Testis (tissue), 5 donors: ENCODE measurements at places on chromosomes 12 and 14.

DNA sequence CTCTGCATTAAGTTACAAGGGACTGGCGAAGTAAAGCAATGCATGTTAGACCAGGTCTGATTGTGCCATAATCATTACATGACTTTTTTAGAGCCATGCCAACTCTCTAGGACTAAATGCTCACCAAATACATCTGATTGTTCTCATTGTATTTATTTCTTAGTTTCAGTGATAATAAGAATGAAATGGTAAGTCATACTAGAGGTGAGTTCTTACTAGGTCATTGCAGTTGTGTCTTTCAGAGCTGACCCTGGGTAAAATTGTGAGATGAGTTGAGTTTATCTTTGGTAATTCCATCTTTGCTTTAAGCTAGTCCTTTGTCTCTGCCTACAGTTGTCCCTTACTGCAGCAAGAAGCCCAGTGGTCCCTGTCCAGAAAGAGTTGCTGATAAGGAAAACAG lies 73.2 kb downstream of the PRKCH start:
- no peaks in the 10 kb centered on the region for H3K27me3 ChIP-seq
- no peaks in the 10 kb centered on the region for H3K36me3 ChIP-seq
- no peak for DNase-seq
- H3K4me3 ChIP-seq: no peak overlapping the region

DNA sequence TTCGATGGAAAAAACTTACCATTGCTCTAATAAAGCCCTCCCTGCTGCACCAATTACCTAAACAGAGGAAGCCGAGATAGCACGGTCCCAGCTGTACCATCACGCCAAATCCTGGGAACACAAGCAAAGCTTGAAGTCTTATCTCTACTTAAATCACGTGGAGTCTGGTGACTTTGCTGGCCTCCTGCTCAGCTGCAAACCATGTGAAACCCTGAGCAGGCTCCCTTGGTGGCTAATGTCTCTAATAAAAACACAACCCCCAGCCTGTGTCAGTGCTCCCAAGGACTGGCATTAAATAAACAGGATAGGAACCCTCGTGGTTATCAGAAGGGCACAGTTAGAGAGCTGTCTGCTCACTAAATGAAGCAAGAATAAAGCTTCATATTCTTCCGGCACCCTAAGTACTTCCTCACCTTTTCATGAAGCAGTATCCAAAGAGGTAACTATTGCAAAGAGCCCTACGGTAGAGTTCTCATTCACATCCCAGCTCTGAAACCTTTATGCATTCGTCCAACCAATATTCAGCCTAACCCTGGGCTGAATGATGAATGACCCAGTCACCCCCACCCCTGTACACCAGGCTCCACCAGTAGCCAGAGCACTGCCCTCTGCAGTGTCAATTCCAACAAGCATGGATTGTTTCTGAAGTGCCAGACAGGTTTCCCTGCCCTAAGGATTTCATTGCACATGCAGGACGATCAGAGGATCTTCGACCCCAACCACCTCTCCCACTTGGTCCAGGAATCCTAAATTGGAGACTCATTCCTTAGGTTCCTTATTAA lies 452.7 kb upstream of the TMPO start:
- H3K27me3 ChIP-seq: no peaks in the 10 kb centered on the region
- no peaks in the 10 kb centered on the region for H3K36me3 ChIP-seq
- H3K4me1 ChIP-seq: no peaks in the 10 kb centered on the region
- H3K27ac ChIP-seq: no peak overlapping the region
- H3K4me3 ChIP-seq: no peak overlapping the region

- H3K36me3 ChIP-seq: no peaks in the 10 kb centered on the region
- H3K27me3 ChIP-seq: no peaks in the 10 kb centered on the region
- no peaks in the 10 kb centered on the region for H3K4me1 ChIP-seq
- H3K27ac ChIP-seq: no peak overlapping the region
- no peak overlapping the region for H3K4me3 ChIP-seq
- DNase-seq: no peak
These were observed 78.4 kb downstream of the FRMD6 start for GRCh38 chr14:51730098-51730497.

DNA sequence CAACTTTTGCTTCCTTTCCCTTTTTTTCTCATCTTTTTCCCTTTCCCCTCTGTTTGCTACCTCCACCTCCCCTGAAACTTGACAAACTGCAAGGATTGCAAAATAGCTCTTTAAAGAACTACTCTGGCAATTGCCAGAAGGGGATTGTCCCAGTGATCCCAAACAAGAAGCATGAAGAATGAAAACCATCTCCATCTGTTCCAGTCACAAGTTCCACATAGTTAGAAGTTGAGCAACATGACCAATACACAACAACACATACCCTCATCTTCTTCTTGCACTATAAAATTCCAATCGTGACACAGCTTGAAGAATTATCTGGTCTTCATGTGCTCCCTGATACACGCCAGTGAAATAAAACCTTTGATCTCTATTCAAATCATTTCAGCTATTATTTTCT lies 93.7 kb upstream of the USP15 start:
- H3K27ac ChIP-seq: no peak overlapping the region
- no peak for DNase-seq
- H3K4me3 ChIP-seq: no peak overlapping the region
- no peaks in the 10 kb centered on the region for H3K4me1 ChIP-seq

- DNase-seq: no peak
- peaks cover 27% of the 10 kb centered on the region for H3K4me1 ChIP-seq
- H3K27ac ChIP-seq: no peak overlapping the region
- no peaks in the 10 kb centered on the region for H3K27me3 ChIP-seq
These were observed 1.7 kb downstream of the RARG start for GRCh38 chr12:53230108-53230845.

DNA sequence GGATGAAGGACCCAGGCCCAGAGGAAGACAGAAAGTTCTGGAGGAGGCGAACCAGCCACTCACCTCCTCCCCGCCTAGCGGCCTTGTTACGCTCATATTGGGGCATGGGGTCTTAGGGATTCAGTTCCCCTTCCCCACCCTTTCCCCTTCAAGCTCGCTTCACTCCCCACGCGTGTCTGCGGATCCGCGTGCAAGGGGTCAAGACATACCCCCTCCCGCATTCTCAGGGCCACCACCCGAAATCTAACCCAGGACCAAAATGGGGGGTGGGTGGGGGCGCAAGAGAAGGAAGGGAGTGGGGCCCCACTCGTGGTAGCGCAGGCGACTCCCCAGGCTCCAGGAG lies 584 bp upstream of the RFX4 start:
- H3K4me3 ChIP-seq: no peak overlapping the region
- H3K27ac ChIP-seq: no peak overlapping the region
- peaks cover 46% of the 10 kb centered on the region for H3K4me1 ChIP-seq
- H3K36me3 ChIP-seq: no peaks in the 10 kb centered on the region
- no peak for DNase-seq

GRCh38 chr12:53214687-53215455 lies 7.8 kb upstream of the ITGB7 start:
- H3K27me3 ChIP-seq: no peaks in the 10 kb centered on the region
- no peaks in the 10 kb centered on the region for H3K36me3 ChIP-seq
- DNase-seq: no peak
- no peak overlapping the region for H3K4me3 ChIP-seq
- H3K4me1 ChIP-seq: peaks cover 10% of the 10 kb centered on the region

GRCh38 chr14:54901380-54902142 lies 1.1 kb downstream of the GCH1 start:
- DNase-seq: peak; percentile 33
- no peaks in the 10 kb centered on the region for H3K36me3 ChIP-seq
- H3K27me3 ChIP-seq: no peaks in the 10 kb centered on the region
- peak overlapping the region; percentile 95 for H3K4me3 ChIP-seq
- no peaks in the 10 kb centered on the region for H3K4me1 ChIP-seq
- peak overlapping the region; percentile 56 for H3K27ac ChIP-seq

- H3K4me1 ChIP-seq: no peaks in the 10 kb centered on the region
- DNase-seq: no peak
- H3K4me3 ChIP-seq: no peak overlapping the region
- H3K36me3 ChIP-seq: no peaks in the 10 kb centered on the region
- H3K27me3 ChIP-seq: no peaks in the 10 kb centered on the region
These were observed 30.2 kb upstream of the SRGAP1 start for GRCh38 chr12:63814146-63814772.

- H3K4me1 ChIP-seq: peaks cover 19% of the 10 kb centered on the region
- no peak overlapping the region for H3K27ac ChIP-seq
- H3K4me3 ChIP-seq: no peak overlapping the region
- DNase-seq: no peak
- no peaks in the 10 kb centered on the region for H3K27me3 ChIP-seq
These were observed 3.3 kb upstream of the CHURC1 start for GRCh38 chr14:64910847-64911495.

- peak overlapping the region; percentile 59 for H3K4me3 ChIP-seq
- no peaks in the 10 kb centered on the region for H3K27me3 ChIP-seq
- peak; percentile 64 for DNase-seq
- peaks cover 22% of the 10 kb centered on the region for H3K4me1 ChIP-seq
These were observed 10.6 kb downstream of the RARG start for GRCh38 chr12:53221203-53222080.

DNA sequence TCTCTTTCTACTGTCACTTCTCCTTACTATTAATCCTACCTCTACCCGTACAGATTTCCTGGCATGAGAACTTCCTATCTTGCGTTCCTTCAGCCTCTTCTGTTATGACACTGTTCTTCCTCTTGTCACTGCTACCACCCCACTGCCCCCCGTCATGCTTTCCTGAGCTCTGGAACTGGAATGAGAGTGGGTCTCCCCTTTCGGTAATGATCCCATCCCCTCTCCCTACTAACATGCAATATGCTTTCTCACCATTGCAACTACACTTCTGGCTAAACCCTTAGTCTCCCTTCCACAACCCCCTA lies 4.9 kb upstream of the AP1G2 start:
- H3K4me3 ChIP-seq: no peak overlapping the region
- H3K36me3 ChIP-seq: no peaks in the 10 kb centered on the region
- H3K27me3 ChIP-seq: peaks cover 4% of the 10 kb centered on the region
- no peak for DNase-seq
- H3K27ac ChIP-seq: no peak overlapping the region

DNA sequence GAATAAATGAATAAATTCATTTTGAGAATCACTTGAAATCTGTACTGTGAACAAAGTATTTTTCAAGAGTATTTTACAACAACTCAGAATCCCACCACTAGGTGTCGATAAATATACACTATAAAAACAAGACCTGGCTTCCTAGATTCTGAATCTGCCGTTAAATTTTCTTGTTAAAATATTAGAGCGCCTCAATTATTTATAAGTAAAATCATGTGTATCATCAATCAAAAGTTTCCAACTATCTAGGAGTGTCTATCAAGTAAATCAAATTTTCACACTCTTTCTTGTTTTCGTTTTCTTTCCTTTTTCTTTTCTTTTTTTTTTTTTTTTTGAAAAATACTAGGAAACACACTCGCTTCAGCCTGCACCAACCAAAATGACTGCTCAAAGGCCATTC lies 179.2 kb upstream of the DCN start:
- H3K36me3 ChIP-seq: no peaks in the 10 kb centered on the region
- H3K4me1 ChIP-seq: no peaks in the 10 kb centered on the region
- no peak overlapping the region for H3K4me3 ChIP-seq

DNA sequence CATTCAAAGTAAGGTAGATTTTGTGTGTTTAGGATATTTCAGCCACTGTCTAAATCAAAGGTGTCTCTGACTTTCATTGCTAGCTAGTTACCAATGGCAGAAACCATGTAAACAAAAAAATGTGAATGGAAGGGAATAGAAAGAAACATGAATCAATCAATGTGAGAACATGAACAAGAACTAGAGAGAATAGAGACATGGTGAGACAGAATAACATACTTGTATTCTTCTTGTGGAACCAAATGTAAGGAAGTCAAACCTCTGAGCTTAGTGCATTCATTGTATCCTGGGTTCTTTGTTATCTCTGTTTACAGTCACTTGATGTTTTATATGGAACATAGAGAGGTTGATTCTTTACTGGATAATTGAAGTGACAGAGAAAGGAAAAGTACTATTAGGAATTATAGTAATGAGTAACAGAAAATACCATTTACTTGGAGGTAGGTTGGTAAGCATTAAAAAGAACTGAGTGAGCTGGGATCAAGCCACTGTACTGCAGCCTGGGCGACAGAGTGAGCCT lies 2.6 kb upstream of the WNK1 start:
- H3K36me3 ChIP-seq: no peaks in the 10 kb centered on the region
- DNase-seq: no peak
- no peak overlapping the region for H3K27ac ChIP-seq
- H3K27me3 ChIP-seq: no peaks in the 10 kb centered on the region

DNA sequence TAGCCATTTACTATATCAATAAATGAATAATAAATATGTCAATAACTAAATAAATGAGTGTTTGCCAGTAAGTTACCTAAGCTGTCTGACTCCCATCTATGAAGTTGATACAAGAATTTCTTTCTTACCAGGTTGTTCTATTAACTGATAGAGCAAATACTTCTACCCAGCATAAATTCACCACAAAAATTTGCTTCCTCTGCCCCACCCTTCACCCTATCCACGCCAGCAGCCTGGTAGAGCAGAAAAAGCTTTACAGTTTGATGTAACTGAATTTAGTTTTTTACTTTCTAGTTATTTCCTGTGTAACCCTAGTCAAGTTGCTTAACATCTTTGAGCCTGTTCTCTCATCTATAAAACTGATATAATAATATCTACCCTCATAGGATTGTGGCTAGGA lies 94.9 kb upstream of the SLC16A7 start:
- no peak overlapping the region for H3K27ac ChIP-seq
- DNase-seq: no peak
- H3K36me3 ChIP-seq: no peaks in the 10 kb centered on the region
- H3K4me1 ChIP-seq: no peaks in the 10 kb centered on the region

- H3K27ac ChIP-seq: no peak overlapping the region
- no peaks in the 10 kb centered on the region for H3K4me1 ChIP-seq
- DNase-seq: no peak
- H3K27me3 ChIP-seq: no peaks in the 10 kb centered on the region
- H3K36me3 ChIP-seq: no peaks in the 10 kb centered on the region
These were observed 31.9 kb downstream of the ETNK1 start for GRCh38 chr12:22656831-22657230.

GRCh38 chr12:84572196-84572595 lies 340.4 kb downstream of the SLC6A15 start:
- no peak overlapping the region for H3K27ac ChIP-seq
- DNase-seq: no peak
- no peaks in the 10 kb centered on the region for H3K4me1 ChIP-seq
- H3K36me3 ChIP-seq: no peaks in the 10 kb centered on the region
